ENCODE measurements at places on chromosomes 12 and 14.

DNA sequence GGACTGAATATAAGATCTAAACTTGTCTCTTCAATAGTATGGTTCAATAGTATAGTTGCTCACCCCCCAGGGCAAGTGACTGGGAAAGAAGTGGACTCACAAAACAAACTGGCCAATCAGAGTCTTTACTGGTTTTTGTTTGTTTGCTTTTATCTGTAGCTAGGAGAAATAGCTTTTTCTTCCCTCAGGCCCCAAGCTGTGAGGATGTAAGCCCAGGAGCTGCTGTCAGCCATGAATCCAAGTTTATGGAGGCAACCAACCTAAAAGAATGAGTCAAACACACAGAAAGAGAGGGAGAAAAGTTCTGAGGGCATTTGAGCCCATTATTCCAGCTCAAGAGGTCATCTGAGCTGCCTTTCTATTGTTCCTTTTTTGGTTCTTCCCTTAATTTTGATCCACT is 375.3 kb downstream of the BCAT1 start:
- no peak for DNase-seq

- DNase-seq = no peak
These were observed 5.2 kb downstream of the TRHDE start for GRCh38 chr12:72277415-72277814.

DNA sequence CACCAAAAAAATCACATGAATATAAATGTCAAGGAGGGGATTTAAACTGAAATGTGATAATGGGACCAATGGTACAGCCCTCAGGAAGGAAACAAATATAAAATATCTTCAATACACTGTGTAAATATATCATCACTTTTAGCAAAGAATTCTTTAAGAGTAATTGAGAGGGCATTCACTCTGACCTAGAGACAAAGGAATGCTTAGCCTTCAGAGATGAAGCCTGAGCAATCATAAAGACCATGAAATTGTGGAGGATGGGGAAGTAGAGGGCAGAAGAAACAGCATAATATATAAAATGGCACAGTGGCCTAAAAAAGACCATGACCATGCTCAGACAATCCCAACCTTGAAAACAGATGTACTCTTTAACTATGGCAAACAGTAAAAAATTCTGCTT is 20.4 kb downstream of the YAF2 start:
- no peak for DNase-seq

GRCh38 chr14:51145246-51145645 is 50.3 kb upstream of the TRIM9 start:
- DNase-seq = no peak

DNA sequence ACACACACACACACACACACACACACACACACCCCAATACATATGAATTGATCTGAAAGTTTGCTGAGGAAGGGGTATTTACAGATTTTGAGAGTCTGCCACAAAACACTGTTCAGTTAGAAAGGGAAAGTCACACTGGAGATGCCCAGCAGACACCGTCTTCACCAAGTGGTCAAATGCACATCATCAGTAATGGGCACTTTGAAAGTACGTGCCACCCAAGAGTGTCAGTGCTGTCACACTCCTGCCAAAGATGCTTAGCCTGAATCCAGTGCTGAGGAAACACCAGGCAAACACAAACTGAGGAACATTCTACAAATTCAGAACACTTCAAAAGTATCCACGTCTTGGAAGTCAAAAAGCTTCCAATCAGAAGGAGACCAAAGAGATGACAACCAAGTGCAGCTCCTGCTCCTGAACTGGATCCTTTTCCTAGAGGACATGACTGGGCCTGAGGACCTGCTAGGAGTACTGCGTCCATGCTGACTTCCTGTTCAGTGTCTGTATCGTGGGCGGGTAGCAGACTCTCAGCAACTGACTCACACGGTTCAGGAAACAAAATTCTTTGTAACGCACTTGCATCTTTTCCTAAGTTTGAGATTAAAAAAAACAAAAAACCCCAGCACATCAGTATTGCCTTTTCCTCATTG is 18.6 kb downstream of the PSMC1 start:
- no peak for DNase-seq

DNA sequence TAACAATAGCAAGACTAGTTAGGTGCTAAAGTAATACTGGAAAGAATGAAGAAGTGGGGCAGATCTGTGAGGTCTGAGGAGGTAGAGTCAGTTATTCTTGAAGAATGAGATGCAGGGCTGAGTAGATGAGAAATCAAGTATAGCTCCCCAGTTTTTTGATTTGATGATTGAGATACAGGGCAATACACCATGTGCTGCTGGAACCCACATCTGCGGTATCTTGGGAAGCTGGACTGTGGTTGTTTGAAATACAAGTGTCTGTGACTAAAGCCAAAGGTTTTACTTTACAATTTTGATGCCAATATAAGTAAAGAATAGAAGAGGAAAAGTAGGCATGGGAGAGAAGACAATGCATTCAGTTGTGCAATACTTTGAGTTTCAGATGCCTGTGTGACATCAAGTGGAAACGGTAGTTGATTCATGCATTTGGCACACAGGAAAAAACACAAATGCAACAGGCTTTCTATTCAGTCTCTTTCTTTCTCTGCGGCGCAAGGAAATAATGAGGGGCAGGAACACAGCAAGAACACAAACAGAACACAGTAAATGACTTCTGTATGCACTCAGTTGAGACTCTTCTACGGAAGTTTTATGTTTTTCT is 190.2 kb upstream of the SLC38A2 start:
- peak; percentile 89 for DNase-seq

GRCh38 chr14:85037411-85037810 is 492.5 kb upstream of the FLRT2 start:
- no peak for DNase-seq

- DNase-seq = no peak
These were observed at the start of gene A2ML1 for GRCh38 chr12:8822298-8822697. Gene A2ML1 (plus strand): TSS chr12:8822621. CDS start chr12:8822652, 31 bp downstream.

- DNase-seq = no peak
These were observed 113.1 kb downstream of the TRAFD1 start for GRCh38 chr12:112238441-112238840.

GRCh38 chr12:76555231-76555767 is 4.3 kb downstream of the OSBPL8 start:
- DNase-seq = no peak

Data from astrocyte of the cerebellum (primary cell).